Activated CD8-positive, alpha-beta T cell treated with anti-CD3 and anti-CD28 coated beads for 36 hours (primary cell): ENCODE measurements at places on chromosomes 7 and 10. TPM values are rescaled to one million over a fixed set of nuclear protein-coding genes. Genes with fewer than 3 reads are reported as not detected.
A peak's percentile ranks its signal among the peaks of the same experiment; 100 is the strongest.

GRCh38 chr7:3455806-3456595, 154.9 kb downstream of the SDK1 start:
- DNase-seq = no peak

DNA sequence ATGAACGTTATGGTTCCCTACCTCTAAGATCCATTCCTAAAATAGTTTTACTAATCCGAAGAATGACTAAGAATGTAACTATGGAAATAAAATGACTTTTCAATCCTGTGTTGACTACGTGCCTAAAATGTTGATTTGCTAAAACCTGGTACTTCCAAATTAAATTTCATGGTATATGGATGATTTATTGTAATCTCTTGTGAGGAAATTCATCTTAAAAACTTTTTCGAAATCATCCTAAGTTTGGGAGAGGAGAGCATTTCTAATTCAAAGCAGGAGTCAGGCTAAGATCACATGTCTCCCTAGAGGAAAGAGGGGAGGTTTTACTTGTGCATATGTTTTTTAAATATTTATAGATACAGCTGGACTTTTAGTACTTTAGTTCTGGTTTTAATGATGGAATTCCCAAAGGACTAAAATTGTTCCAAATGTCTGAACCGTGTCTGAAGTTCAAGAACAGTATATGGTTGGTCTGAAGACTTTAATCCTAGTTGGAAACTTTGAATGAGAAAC, 483.9 kb downstream of the AUTS2 start:
- DNase-seq = no peak

- peak; percentile 44 for DNase-seq
Measured at GRCh38 chr7:116258734-116259133, 48.4 kb downstream of the TES start.

- no peak for DNase-seq
Measured at GRCh38 chr7:42159130-42159529, 77.9 kb downstream of the GLI3 start.

GRCh38 chr7:100879685-100880261, 4.9 kb downstream of the SRRT start:
- DNase-seq = no peak

- DNase-seq = no peak
Measured at GRCh38 chr10:34520084-34520483, 295.0 kb downstream of the PARD3 start.

DNA sequence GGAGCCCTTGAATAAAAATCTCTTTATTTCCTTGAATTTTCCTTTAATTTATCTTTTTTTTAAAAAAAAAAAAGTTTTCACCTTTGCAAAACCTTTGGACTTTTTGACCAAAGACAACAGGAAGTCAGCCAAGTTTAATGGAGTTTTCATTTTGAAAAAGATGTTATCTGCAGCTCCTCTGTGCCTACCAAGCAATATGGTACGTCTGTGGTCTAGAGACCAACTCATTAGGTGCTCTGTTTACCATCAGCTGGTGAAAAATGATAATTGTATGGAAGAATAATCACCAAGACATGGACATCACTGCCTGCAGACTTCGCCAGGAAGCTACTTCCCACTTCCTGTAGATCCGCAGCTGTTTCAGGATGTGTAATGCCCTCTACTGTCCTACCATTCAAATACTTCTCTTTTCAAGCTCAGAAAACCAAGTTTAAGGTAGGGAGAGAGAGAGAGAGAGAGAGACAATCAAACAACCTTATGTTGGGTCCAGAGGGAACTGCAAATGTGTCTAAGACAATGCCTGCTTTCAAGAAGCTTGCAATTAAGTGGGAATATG, 18.7 kb downstream of the PLXNA4 start:
- DNase-seq = no peak

DNA sequence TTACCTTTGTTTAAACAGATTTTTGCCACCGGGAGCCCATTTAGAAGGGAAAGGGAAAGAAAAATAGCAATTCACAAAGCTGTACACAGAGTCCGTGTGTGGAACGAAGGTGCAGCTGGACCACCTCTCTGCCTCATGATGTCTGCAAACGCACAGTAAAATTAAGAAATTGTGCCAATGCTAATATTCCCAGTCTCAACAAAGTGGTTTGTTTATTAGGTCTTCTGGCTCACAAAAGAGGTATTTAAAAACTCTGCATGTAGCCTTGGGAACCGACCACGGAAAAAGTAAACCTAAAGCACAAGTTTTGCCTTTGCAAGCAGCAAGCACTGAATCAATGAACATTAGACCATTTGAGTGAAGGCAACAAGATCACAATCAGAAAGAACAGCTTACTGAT, 57.7 kb downstream of the CREB3L2 start:
- DNase-seq = no peak

- DNase-seq = no peak
Measured at GRCh38 chr10:34647160-34647559, 167.9 kb downstream of the PARD3 start.

DNA sequence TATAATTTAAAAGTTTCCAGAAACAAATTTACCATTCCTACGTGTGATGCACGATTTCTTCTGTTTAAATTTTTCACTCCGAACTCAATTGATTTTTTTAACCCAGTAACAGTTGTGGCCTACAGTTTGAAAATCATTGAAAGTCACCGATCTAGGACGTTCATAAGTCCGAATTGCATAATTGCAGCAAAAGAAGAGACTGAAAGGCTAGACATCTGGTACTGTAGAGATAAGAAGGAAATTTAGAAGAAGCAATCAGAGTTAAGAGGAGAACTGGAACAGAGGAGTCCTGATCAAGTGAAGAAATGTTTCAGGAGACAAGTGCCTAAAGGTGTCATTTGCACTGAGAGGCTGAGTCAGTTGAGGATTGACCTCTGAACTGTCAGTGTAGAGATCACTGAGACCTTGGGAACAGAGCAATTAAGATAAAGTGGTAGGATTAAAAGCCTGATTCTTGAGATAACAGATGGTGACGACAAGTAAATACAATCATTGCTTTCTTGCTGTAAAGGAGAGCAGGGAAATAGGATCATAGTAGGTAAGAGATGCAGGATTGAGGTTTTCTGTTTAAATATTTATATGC, 73.5 kb downstream of the ZFAND4 start:
- DNase-seq = no peak

DNA sequence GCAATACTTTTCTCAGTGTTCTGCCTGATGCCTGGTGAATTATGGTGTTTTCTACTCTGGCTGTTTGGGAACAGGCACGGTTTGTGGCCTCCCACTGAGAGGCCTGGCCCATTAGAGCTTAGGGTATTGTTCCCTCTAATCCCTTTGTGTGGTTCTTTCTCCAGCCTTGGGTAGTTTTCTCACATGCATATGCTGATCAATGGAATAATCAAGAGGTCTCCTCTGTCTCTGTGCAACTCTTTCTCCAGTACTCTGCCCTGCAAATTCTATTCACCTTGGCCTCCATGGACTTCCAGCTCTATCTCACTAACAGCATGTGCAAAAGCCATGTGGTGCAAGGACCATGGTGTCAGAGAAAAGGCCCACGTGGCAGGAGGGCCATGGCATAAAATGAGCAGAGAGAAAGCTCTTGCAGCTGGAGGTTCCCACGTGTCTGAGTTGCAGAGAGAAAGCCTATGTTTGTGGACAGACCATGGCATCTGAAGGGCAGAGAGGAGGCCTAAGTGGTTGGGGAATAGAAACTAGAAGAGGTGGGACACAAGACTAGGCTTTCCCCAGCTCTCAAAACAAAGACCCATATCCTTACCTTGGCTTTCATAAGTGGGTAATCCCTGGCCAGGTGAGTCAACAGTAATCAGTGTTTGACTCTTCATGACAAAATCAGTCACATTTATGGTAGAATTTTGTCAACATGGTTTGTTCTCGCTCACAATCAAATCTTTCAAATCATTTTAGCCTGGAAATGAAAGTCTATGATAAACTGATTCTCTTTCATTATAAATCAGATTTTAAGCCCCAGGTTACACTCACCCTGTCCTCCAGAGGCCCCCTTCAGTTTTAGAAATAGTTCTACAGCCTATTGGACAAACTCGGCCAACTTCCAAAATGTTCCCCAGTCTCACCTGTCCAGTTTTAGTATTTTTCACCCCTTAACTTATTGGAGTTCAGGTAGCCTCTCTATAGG, 17.3 kb downstream of the OPALIN start:
- no peak for DNase-seq

DNA sequence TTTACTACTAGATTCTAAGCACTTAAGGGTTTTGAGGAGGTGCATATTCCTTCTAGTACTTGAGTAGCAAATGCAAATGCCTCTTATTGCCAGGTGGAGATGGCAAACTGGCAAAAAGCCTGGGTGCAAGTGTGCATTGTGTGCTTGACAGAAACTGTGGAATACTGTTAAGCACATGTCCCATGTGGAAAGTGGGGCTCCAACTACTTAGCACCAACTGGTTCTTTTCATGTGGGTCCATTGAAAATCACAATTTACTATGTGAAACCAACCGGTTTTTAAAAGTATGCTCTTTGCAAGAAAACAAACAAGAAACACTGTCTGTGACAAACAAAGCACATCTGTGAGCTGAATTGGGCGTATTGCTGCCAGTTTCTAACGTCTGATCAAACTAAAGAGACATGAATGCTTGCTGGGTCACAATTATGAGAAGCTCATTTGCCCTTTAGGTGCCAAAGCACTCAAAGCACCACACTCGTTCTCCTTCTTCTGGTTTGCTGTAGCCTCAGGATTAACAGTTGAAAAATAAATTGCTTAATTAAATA, 197.4 kb downstream of the SEMA3E start:
- no peak for DNase-seq

- no peak for DNase-seq
Measured at GRCh38 chr10:12568391-12569009, 219.2 kb downstream of the CAMK1D start.

DNA sequence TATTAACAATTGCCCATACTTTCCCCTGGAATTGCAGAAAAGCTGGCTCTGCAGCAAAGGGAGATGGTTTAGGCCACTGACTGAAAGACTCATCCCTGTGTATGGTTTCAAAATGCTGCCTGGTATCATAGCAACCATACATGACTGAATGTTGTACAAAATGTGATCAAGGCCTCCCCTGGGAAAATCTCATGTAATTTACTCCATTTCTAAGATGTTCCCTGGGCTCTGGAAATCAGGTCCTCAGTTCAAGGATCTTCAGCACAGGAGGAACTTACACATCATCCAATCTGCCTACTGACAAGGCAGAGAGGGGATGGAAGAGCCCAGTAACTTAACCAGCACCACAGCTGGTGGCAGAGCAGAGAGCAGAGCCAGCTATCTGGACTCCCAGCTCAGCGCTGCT, 111.8 kb downstream of the JAZF1 start:
- DNase-seq = no peak

Gene PAPOLB
- not detected for total RNA-seq

Gene CTTNBP2
- total RNA-seq = not detected

Gene APBB1IP
- 61.9 TPM for total RNA-seq

Gene CTAGE15
- 0.36 TPM for total RNA-seq

Gene TUBAL3
- not detected for total RNA-seq

Gene PCBD1
- total RNA-seq = 41.5 TPM

Gene DNAJC2
- 48.9 TPM for total RNA-seq

Gene ASB10
- total RNA-seq = not detected
